ENCODE measurements at places on chromosomes 4 and X.

GRCh38 chr4:106266201-106266600, 49.8 kb downstream of the TBCK start:
- DNase-seq = no peak

- peak; percentile 25 for DNase-seq
Observed at GRCh38 chr4:139014371-139015268, 961 bp upstream of the NOCT start.

GRCh38 chrX:77223046-77223445, 224.1 kb upstream of the FGF16 start:
- no peak for DNase-seq

GRCh38 chrX:101693476-101693875, 33.8 kb upstream of the ARMCX2 start:
- no peak for DNase-seq

- DNase-seq = no peak
Observed at GRCh38 chr4:17523662-17524061, 8.7 kb downstream of the CLRN2 start.

DNA sequence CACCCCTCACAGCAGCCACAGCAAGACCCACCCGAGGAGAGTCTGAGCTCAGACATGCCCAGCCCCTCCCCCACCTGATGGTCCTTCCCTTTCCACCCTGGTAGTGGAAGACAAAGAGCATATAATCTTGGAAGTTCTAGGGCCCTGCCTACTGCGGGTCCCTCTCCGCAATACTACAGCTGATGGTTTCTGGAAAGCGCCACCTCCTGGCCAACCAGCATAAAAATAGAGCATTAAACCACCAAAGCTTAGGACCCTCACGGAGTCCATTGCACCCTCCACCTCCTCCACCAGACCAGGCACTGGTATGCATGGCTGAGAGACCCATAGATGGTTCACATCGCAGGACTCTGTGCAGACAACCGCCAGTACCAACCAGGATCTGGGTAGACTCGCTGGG, 78.2 kb downstream of the SH3BGRL start:
- DNase-seq = no peak

GRCh38 chr4:11039634-11040131, 355.1 kb upstream of the CLNK start:
- no peak for DNase-seq

All from activated CD4-positive, alpha-beta T cell treated with anti-CD3 and anti-CD28 coated beads for 48 hours (primary cell).